A549 treated with CpdA at 1 μM for 4 hours (cell line): ENCODE measurements at places on chromosomes 7 and 10. TPM values are rescaled to one million over a fixed set of nuclear protein-coding genes. Genes with fewer than 3 reads are reported as not detected.

SPDYE11 gene
- not detected in 5 replicates for total RNA-seq

PNLIPRP2 gene
- total RNA-seq, result 0.09 to 0.13 TPM (median 0.10 TPM) in 3 of 5 replicates, not detected in the others

FAM237B gene
- not detected in 5 replicates for total RNA-seq

CNPY1 gene
- total RNA-seq, result not detected in 5 replicates

OR13A1 gene
- total RNA-seq, result not detected in 5 replicates

KAZALD1 gene
- 2.2 to 2.9 TPM (median 2.3 TPM) in 5 replicates for total RNA-seq

CADPS2 gene
- total RNA-seq, result 0.04 to 0.19 TPM (median 0.07 TPM) in 5 replicates

SLC26A5 gene
- not detected in 5 replicates for total RNA-seq

TFR2 gene
- total RNA-seq, result 2.6 to 3.4 TPM (median 2.9 TPM) in 5 replicates

HACD1 gene
- 36.3 to 63.0 TPM (median 57.3 TPM) in 5 replicates for total RNA-seq

APBB1IP gene
- total RNA-seq, result 9.3 to 11.1 TPM (median 10.5 TPM) in 5 replicates

LBX1 gene
- total RNA-seq, result not detected in 5 replicates

TMEM229A gene
- not detected in 5 replicates for total RNA-seq

LRRC4 gene
- total RNA-seq, result not detected in 5 replicates

C7orf57 gene
- 0.26 to 0.61 TPM (median 0.37 TPM) in 5 replicates for total RNA-seq

MYH16 gene
- total RNA-seq, result 0.64 to 1.0 TPM (median 0.84 TPM) in 5 replicates

TBC1D12 gene
- total RNA-seq, result 4.5 to 5.5 TPM (median 4.8 TPM) in 5 replicates

SPDYE1 gene
- not detected in 5 replicates for total RNA-seq

ABCB4 gene
- 0.03 to 0.17 TPM in 2 of 5 replicates, not detected in the others for total RNA-seq

PON1 gene
- 0.14 to 0.59 TPM (median 0.45 TPM) in 5 replicates for total RNA-seq

MMRN2 gene
- 0.51 to 1.1 TPM (median 0.94 TPM) in 5 replicates for total RNA-seq

SERPINE1 gene
- 712 to 895 TPM (median 757 TPM) in 5 replicates for total RNA-seq

BRAF gene
- total RNA-seq, result 4.5 to 7.2 TPM (median 6.4 TPM) in 5 replicates

CCDC172 gene
- total RNA-seq, result not detected in 5 replicates

C10orf67 gene
- total RNA-seq, result 0.05 to 0.22 TPM (median 0.10 TPM) in 3 of 5 replicates, not detected in the others

TBX20 gene
- 1.2 to 2.5 TPM (median 2.2 TPM) in 5 replicates for total RNA-seq

WEE2 gene
- 0.03 TPM in 1 of 5 replicates, not detected in the others for total RNA-seq

WNT16 gene
- not detected in 5 replicates for total RNA-seq

UPK3BL2 gene
- total RNA-seq, result 2.3 to 3.1 TPM (median 2.4 TPM) in 5 replicates

MEOX2 gene
- not detected in 5 replicates for total RNA-seq

ADAM12 gene
- 3.8 to 5.7 TPM (median 4.3 TPM) in 5 replicates for total RNA-seq

PRR15 gene
- total RNA-seq, result 1.1 to 1.3 TPM (median 1.3 TPM) in 5 replicates

PLXNA4 gene
- total RNA-seq, result 0.58 to 2.1 TPM (median 1.3 TPM) in 5 replicates

AVPI1 gene
- total RNA-seq, result 62.7 to 115 TPM (median 89.2 TPM) in 5 replicates

CYP26C1 gene
- not detected in 5 replicates for total RNA-seq

MBLAC1 gene
- total RNA-seq, result 2.5 to 3.5 TPM (median 2.9 TPM) in 5 replicates

RASA4B gene
- total RNA-seq, result 0.89 to 2.3 TPM (median 1.5 TPM) in 5 replicates

PDK4 gene
- total RNA-seq, result 3.8 to 6.7 TPM (median 4.9 TPM) in 5 replicates

GRM3 gene
- not detected in 5 replicates for total RNA-seq

TPST1 gene
- total RNA-seq, result 8.0 to 9.8 TPM (median 9.6 TPM) in 5 replicates

ST8SIA6 gene
- total RNA-seq, result 0.07 to 0.13 TPM in 2 of 5 replicates, not detected in the others

TRIM73 gene
- total RNA-seq, result 1.3 to 2.6 TPM (median 1.9 TPM) in 5 replicates

MIOS gene
- total RNA-seq, result 16.7 to 21.2 TPM (median 18.9 TPM) in 5 replicates

UCMA gene
- not detected in 5 replicates for total RNA-seq

PRLHR gene
- total RNA-seq, result not detected in 5 replicates

FAM25G gene
- total RNA-seq, result 1.1 to 2.6 TPM (median 1.4 TPM) in 4 of 5 replicates, not detected in the other

PILRA gene
- 4.0 to 6.4 TPM (median 5.4 TPM) in 5 replicates for total RNA-seq

ZNF736 gene
- total RNA-seq, result 0.02 TPM in 1 of 5 replicates, not detected in the others

STK31 gene
- total RNA-seq, result 0.27 to 0.81 TPM (median 0.62 TPM) in 5 replicates

BNIP3 gene
- 41.0 to 44.6 TPM (median 43.0 TPM) in 5 replicates for total RNA-seq

CAMK1D gene
- total RNA-seq, result 6.3 to 8.0 TPM (median 7.6 TPM) in 5 replicates
